ENCODE measurements at places on chromosomes 6 and 20.

DNA sequence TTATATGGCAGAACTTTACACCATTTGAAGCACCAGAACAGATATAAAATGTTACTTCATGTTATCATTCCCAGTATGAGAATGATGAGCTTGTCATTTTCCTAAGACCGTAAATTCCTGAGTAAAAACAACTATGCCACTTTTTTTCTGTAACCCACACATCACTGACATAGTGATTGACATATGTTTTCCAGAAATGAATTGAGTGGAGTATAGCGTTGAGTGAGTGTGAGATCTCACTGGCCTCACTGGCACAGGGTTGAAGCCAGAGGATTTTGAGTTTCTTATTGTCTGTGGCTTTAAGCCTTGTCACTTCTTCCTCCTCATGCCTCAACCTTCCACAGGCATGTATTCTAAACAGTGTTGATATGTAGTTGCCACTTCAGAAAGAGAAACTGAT, 62.3 kb downstream of the PDE7B start:
- DNase-seq, result no peak

- no peak for DNase-seq
Measured at GRCh38 chr6:125165776-125166175, 12.2 kb downstream of the TPD52L1 start.

- DNase-seq, result no peak
Measured at GRCh38 chr6:156427345-156427744, 349.8 kb upstream of the ARID1B start.

DNA sequence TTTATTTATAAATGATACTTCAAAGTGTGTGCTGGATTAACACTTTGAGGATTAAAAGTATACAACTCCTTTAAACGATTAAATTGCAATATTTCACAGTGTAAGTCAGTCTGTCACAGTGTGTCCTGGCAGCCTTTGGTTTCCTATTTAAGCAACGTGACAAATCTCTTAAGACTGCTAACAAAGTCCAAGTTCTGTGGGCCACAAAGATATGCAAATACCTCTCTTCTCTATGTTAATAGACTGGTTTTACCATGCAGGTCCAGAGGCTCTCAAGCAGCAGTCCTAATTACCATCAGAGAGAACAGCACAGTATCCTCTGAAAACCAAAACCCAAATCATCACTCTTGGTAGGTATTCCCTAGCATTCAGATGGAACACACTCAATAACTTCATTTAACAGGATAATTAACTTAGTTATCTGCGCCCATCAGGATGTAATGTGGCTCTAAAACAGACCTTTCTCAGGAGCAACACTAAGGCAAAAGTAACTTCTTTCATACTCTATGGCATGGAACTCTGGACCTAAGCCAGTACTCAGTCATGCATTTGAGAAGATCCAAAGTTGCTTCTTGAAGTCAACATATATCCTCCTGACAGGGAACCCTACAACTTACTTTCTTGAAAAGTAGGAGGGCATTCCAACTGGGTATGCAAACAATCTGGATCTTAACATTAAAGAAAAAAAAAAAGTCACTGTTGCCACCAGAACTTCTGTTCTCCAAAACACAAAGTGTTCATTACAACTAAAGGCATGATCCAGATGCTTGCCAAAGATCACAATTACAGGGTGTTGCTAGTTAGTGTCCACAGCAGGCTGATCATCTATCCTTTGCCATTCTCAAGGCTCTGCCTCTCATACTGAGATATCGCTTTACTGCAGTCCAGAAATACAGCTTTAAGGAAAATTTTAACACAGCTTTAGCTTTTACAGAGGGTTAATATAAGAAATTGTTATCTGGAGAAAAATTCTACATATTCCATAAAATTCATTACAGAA, 53.2 kb downstream of the MAN1A1 start:
- DNase-seq, result no peak

GRCh38 chr6:14841901-14842421, 403.9 kb upstream of the JARID2 start:
- DNase-seq, result no peak

DNA sequence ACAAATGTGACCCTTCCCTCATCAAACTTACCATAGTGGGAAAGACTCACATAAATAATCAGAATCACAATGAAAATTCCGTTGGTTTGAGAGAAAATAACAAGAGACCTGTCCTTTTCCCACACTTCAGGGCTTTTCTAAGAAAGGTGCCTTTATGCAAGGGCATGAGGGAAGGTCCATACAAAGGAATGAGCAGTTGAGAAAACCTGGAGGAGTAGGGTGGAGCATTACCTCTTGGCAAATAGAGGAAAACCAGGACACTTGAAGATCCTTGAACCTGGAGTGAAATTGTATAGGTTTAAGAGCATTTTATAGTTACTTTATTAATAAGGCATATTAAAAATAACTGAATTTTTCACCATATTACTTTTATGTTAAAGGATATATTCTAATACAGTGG, 54.3 kb downstream of the UBR2 start:
- no peak for DNase-seq

DNA sequence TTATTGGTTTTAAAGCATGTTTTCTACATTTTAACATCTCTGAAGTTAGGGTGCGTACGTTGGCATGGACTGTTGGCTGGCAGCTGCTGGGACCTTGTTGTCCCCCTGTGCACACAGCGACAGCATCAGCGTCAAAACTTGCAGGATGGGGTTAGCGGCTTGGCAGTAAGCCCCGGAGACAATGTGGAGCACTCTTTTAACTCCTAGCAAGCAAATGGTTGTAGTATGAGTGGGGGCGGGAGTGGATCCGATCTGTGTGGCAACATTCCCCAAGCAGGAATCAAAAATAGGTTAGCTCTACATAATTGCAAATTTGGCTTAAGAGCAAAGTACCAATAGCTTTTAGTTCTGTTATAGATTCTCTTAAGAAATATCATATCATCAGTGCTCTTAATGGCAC, 70.1 kb downstream of the NRN1 start:
- DNase-seq, result no peak

- no peak for DNase-seq
Measured at GRCh38 chr6:149168968-149169367, 148.5 kb upstream of the TAB2 start.

- no peak for DNase-seq
Measured at GRCh38 chr20:277496-277781, 13.1 kb downstream of the C20orf96 start.

DNA sequence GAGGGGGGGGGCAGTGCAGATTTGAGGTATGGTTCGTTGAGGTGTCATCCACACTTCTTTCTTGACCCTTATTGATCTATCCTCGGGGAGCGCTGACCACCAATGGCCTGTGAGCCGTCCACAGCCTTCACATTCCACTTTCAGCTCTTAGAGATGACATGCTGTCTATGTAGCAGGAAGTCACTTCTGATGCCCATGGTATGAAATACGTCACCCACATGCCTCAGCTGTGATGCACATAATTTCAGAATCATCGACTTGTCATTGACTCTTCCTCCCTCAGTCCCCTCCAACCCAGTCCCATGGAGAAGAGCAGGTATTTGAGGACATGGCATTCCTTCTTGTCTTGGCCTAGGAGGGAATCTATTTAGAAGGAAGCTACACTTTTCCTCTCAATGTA, 4.7 kb upstream of the ADGRF5 start:
- no peak for DNase-seq

DNA sequence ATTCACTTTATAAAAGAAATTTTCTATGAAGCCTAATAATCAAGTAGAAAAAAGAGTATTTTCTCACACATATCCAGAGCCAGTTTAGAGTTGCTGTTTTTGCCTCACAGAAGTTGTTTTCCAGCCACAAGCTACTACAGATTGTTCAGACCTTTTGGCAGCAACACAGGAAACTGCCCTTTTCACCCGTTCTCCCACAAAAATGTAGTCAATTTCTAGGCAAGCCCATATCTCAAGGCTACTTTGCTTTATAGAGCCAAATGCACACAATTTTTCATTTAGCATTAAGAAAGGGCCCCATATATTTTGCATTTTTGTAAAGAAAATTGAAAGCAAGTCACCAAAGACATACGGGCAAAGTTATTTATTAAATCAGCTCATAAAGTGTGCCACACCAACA, 49.5 kb downstream of the EPB41L2 start:
- no peak for DNase-seq

DNA sequence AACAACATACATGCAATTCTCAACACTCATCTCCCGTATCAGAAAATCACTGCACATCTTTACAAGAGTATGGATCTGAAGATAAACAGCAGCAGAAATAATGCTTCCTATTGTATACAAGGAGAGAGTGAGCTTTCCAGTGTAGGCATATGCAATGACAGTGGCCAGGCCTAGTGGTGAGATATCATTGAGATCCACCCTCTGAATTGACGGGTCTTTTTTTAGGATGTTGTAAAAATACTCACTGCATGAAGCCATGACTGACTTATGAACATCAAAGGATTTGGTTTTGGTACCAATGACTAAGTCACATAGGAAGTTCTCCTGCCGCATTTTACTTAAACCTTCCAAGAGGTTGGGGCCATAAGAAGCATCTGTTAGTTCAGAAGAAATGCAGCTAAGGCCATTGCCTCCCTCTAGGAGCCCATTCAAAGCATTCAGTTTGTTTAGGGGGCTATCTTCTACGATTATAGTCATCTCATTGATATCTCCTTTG, 10.8 kb downstream of the KLHL31 start:
- DNase-seq, result no peak

DNA sequence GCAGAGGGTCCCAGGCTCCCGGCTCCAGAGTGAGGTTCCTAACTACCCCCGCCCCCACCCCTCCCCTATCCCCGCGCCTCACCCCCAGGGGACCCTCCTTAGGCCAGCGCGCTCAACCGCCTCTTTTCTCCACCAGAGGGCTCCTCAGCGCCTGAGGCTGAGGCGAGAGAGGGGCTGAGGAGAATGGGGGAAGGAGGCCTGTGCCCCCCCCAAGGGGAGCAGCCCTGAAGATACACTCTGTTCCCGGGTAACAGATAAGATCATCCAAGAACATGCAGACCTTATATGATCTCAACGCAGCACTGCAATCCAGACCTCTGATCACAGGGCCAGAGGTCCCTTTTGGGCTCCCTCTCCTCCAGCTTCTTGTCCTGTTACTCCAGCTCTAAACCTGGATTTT, 43.3 kb upstream of the MRPS10 start:
- peak; percentile 73 for DNase-seq

DNA sequence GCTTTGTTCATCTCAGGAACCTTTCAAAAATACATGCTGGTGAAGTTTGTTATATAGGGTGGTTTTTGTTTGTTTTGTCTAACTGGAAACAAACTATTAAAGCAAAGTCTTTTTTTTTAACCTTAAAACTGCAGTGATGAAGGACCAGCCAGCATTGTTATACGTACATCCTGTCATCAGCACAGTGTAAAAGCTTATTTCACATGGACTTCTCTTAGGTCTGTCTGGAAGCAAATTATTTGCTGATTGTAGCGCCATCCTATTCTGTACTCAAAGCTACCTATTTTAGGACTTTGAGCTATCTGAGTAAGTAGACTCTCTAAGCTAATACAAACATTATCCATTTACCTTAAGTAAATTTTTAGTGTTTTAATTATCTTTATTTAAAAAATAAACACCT, 61.7 kb downstream of the SNX9 start:
- no peak for DNase-seq

DNA sequence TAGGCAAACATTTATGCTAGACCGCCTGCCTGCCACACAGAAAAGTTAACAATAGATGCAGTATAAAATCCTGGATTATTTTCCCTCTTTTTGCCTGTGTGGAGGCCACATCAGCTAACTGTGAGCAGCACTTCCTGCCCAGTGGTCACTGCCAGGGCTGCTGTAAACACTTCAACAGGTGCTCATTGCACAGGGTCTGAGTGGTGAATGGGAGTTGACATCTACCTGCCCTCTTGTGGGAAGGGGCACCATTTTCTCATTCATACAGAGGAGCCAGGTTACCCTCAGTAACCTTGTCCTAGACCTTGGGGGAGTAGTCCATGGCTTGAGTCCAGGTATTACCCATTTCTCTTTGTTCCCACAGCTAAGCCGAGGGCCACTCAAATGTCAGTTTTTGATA, 235.3 kb downstream of the TMEM242 start:
- no peak for DNase-seq

- no peak for DNase-seq
Measured at GRCh38 chr6:82687855-82688254, 324.2 kb downstream of the TPBG start.

- DNase-seq, result no peak
Measured at GRCh38 chr6:100664274-100665040, 199.7 kb upstream of the SIM1 start.

DNA sequence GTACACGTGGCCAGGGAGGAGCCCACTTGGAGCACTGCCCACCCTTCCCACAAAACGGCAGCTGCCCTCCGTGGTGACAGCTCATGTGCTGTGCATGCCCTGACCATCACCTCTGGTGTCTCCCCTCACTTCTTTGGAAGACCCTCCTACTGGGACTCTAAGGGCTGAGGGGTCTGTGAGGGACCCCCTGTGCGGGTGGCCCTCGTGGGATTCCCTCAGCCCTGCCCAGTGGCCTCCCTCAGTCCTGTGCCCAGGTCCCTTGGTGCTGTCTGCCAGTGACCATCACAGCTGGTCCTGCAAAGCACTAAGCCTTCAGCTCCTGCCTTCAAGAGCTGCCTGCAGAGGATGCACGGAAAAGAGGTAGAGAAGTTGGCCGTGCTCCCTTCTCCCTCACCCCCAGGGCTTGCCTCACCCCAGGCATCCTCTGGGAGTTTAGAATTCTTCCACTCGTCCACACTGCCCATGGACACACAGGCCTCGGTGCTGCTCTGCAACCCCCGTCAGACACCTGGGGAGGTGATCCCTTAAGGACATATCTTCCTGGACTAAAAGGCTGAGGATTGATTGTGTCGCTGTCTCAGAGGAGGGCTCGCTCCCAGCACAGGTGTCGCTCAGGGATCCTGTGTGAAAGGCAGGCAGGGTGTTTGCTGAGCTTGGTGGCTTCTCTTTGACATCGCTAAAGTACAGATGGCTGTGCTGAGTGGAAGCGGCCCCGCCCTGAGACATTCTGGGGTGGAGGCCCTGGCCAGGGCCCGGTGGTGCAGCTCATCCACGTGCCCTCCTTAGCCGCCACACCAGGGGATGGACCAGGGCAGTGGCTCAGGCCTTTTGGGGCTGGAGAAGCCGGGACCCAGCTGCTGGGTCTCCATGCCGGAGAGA, 119.5 kb upstream of the FRMD1 start:
- no peak for DNase-seq

- no peak for DNase-seq
Measured at GRCh38 chr6:92159046-92159445, 1260.3 kb downstream of the EPHA7 start.

DNA sequence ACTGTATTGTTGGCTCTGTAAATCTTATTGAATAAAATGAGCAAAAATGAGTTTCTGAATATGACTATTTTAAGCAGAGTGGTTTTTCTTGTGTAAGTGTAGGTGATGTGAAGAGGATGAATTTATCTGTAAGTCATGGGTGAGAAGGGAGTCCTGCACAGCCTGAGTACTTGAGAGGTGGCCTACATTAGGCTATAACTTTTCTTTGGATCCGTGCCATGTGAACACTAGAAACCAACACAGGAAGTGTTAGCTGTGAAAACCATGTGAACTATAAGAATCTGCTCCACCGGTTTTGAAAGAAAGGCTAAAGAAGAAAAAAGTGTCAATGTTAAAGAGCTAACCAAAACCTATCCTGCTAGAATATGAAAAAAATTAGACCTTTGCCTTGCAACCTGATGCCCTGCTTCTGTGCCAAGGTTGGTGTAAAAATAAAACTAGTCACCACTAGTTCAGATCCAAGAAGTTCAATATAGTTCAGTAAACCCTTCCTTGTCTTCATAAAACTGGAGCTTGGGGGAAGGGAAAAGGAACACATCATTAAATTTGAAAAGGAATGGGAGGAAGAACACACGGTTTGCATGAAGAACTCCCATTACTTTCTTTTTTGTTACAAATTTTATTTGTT, 21.3 kb downstream of the PLCB1 start:
- DNase-seq, result no peak

- no peak for DNase-seq
Measured at GRCh38 chr20:36084897-36085613, 69.5 kb upstream of the EPB41L1 start.
